ENCODE measurements at places on chromosomes 7 and 10.
A peak's percentile ranks its signal among the peaks of the same experiment; 100 is the strongest.

GRCh38 chr10:116466715-116467422, 39.2 kb downstream of the PNLIPRP3 start:
- no peak for DNase-seq

DNA sequence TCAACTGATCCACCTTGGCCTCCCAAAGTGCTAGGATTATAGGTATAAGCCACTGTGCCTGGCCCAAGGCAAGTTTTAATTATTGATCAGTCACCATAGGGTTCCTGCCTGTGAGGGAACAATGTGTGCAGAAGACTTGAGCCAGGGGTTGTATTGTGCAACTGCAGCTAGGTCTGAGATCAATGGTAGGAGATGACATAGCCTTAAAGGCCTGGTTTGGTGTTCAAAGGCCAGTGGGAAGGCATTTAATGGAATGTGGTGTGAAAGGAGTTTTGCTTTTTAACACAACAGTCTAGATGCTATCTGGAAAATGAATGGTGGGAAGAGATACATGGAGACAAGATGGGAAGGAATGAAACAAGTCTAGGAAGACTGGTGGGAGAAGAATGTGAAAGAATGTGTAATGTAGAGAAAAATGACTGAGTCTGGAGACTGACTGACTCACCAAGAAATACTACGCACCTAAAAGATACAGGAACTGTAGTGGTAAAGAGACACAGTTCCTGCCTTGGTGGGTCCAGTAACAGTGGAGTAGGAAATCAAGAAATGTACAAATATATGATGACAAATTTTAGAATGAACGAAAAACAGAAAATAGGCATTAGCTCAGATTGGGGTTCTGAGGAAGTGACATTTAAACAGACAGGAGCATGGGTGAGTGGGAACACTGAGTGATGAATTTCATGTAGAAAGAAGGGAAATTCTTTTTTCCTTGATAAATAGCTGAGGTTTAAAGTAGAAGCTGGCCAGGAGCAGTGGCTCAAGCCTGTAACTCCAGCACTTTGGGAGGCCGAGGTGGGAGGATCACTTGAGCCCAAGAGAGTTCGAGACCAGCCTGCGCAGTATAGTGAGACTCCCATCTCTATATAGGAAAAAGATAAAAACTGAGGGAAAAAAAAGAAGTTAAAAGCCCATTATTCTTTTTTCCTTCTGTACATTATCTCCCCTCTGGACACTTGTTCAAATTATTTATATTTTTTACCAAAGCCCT, 9.4 kb downstream of the HNRNPF start:
- DNase-seq, result no peak

GRCh38 chr10:132679217-132679595, 106.7 kb downstream of the NKX6-2 start:
- no peak for DNase-seq

DNA sequence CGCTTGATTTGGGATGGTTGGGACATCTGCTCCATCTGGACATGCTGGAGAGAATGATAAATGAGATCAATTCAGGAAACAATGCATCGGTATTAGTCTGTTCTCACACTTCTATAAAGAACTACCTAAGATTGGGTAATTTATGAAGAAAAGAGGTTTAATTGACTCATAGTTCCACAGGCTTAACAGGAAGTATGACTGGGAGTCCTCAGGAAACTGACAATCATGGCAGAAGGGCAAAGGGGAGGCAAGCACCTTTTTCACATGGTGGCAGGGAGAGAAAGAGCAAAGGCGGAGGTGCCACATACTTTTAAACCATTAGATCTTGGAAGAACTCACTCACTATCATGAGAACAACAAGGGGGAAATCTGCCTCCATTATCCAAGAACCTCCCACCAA, 16.8 kb upstream of the TSPAN12 start:
- no peak for DNase-seq

- no peak for DNase-seq
Observed at GRCh38 chr10:8066124-8066523, 11.6 kb downstream of the GATA3 start.

GRCh38 chr10:28833313-28833712, 156.0 kb downstream of the BAMBI start:
- DNase-seq, result peak; percentile 52

DNA sequence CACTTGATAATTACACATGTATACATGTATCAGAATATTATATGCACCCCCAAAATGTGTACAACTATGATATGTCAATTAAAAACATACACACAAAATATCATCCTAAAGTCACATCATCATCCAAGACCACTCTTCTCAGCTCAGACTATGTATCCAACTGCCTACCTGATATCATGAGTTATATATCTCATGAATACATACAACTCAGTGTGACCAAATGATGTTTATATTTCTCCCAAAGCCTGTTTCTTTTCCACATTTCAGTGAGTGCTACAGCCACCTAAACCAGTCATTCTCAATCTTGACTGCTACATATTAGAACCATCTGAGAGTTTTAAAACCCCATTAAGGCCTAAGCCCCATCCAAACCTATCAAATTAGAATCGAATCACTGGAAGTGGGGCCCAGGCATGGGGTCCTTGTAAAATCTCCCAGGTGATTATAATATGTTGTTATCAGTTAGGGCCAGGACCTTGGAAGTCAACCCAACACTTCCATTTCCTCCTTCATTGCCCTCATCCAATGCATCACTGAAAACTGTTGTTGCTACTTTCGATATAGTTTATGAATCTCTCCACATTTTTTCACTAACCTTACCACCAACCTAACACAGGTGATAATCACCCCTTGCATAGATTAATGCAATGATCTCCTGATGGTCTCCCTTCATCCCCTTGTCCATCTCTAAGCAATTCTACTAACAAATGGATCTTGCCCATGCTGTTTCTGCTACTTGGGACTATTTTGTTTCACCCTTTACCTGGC, 53.8 kb upstream of the ITGB8 start:
- DNase-seq, result no peak

GRCh38 chr7:116439841-116440549, 59.5 kb upstream of the CAV2 start:
- no peak for DNase-seq

- DNase-seq, result peak; percentile 90
Observed at GRCh38 chr7:134693256-134693655, 46.6 kb downstream of the BPGM start.

- DNase-seq, result peak; percentile 53
Observed at GRCh38 chr7:18762189-18762588, 266.6 kb downstream of the HDAC9 start.

DNA sequence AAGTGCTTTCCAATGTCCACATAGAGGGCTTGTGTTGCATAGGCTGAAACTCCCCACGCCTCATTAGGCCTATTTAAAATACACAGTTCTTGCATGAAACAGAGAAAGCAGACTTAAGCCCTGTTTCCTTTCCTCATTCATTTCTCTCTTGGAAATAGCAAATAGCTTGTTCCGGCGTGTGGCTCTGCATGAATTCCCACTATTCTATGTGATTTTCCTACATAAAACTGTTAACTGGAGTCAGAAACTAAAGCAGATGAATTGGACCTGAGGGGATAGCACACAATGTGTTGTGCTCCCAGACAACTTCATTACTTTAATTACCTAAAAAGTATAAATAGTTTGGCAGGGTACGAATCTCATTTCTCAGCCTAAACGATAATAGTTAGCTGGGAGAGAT, 981.5 kb downstream of the SORCS1 start:
- DNase-seq, result no peak

DNA sequence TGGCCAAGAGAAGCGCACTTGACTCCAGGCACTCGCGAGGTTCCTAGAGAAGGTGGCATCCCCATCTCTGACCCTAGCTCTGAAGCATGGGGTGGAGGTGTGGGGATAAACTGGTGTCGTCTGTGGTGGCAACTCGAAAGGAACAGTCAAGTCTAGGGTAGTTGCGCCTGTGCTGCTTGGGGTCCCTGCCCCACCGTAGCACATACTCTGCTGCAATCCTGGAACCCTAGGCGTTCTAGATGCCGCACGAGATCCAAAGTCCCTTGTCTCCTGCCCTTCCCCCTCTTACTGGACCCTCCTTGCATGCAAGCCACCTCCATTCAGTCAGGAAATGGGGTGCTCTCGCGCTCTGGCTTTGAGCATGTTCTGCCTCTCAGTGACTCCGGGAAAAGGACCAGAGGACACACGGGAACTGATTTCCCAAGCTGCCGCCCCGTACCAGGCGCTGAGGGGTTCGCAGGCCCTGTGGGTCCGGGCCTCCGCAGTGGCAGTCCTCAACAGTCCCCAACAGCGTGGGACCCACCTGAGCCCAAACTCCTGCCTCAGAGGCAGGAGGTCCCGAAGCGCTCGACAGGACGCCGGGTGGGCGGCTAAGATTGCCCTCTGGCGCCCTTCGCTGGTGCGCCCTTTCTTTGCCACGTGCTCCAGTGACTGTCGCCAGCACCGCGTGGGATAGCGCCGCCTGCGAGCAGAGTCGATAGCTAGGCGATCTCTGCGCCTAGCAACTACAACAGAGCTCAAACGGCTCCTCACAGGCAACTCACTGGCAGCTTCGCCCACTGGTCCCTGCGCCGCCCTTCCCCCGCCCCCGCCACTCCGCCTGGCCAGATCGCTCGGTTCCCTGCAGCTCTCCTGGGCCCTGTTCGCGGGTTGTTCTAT, 452.0 kb downstream of the REEP3 start:
- no peak for DNase-seq
